Cortex of kidney (tissue), 1 donor: ENCODE measurements at places on chromosomes 2 and 18.

GRCh38 chr18:78423811-78424210 lies 555.8 kb upstream of the SALL3 start:
- no peak for DNase-seq

DNA sequence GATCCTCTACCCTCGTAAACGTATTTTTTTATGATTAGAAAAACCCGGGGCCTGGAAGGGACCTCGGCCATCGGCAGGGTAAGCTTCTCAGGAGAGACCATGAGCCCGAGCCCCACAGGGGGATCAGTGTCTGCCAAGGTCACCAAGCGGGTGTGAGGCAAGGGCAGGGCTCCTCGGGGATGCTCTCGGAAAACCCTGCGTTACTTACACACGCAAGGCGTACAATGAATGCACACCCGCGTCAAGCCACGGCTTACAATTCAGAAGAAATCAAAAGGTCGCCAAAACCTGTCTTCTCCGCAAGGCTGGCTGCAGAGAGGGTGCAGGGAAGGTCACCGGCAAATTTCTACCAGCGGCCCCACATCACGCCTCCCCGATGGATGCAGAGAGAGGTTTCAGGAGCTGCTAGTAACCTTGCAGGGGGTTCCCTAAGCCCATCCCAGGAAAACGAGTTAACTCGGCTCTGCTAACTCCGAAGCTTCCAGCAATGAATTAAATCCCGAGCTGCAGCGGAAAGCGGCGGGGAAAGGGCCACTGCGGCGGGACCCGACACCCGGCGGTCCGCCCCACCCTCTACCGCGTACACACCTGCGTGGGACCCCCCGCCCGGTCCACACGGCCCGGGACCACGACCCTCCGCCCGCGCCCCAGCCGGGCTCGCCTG lies 638 bp downstream of the ST3GAL5 start:
- no peak for DNase-seq

GRCh38 chr2:121469356-121469755 lies 61.3 kb upstream of the RNU4ATAC start:
- no peak for DNase-seq

GRCh38 chr2:65877331-65878010 lies 445.1 kb upstream of the SPRED2 start:
- no peak for DNase-seq

- DNase-seq: no peak
These were observed 195.7 kb upstream of the TMEFF2 start for GRCh38 chr2:192390401-192390800.

GRCh38 chr2:16656784-16657391 lies 8.7 kb downstream of the CYRIA start:
- no peak for DNase-seq

DNA sequence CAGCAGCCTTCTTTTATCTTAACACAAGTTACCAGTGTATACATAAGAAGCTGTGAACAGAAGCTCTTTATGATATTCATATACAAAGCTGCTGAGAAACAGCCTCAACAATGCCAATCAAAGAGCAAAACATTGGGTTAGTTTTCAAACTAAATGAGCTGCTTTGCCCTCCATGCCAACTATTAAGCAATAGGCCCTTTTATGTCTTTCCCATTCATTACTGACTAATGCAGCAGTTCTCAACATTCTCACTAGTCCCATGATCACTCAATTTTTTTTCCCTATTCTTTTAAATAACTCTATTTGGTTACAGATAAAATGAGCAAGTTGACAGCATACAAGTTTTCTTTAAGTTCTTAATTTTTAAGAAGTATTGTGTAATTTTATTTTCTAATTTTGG lies 57.9 kb upstream of the FRZB start:
- no peak for DNase-seq

- no peak for DNase-seq
These were observed 116.3 kb downstream of the SEPTIN10 start for GRCh38 chr2:109497463-109497862.

- DNase-seq: no peak
These were observed 1335.3 kb upstream of the CDH2 start for GRCh38 chr18:29512203-29512602.

DNA sequence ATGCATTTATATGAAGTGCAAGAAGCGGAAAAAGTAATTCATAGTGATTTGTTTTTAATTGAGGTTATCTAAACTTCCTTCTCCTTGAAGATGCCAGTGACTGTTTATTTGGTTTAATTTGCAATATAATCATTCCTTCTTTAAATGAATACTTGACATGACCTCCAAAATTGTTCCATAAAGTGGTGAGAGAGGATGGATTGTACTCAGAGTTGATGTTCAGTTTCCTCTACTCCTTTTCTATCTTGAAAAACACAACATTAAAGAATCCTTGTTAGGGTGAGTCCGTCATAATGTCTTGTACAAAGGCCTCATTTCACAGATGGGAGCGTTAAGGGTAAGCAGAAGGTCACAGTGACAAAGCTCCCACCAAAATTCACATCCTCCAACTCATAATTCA lies 756.1 kb upstream of the KLHL29 start:
- DNase-seq: no peak

- no peak for DNase-seq
These were observed 107.3 kb downstream of the PLCL1 start for GRCh38 chr2:197911667-197912066.

DNA sequence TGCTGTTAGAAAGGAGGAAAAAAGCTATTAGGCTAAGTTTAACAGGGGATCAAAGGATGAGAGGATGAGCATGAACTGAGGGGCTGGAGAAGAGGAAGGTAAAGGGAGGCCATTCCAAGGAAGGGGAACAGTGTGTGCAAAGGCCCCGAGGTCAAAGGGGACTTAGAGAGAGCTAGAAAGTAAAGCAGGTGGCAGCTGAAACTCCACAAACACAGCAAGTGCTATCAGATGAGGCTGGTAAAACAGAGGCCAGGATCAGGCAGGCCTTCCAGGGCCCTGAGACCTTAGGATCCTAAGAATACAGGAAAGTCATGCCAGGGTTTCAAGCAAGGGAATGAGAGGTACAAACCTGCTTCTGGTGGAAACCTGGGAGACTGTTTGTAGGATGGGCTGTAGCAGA lies 5.8 kb downstream of the HDAC4 start:
- DNase-seq: no peak

- no peak for DNase-seq
These were observed 2.3 kb upstream of the KIF1A start for GRCh38 chr2:240822280-240822847.

DNA sequence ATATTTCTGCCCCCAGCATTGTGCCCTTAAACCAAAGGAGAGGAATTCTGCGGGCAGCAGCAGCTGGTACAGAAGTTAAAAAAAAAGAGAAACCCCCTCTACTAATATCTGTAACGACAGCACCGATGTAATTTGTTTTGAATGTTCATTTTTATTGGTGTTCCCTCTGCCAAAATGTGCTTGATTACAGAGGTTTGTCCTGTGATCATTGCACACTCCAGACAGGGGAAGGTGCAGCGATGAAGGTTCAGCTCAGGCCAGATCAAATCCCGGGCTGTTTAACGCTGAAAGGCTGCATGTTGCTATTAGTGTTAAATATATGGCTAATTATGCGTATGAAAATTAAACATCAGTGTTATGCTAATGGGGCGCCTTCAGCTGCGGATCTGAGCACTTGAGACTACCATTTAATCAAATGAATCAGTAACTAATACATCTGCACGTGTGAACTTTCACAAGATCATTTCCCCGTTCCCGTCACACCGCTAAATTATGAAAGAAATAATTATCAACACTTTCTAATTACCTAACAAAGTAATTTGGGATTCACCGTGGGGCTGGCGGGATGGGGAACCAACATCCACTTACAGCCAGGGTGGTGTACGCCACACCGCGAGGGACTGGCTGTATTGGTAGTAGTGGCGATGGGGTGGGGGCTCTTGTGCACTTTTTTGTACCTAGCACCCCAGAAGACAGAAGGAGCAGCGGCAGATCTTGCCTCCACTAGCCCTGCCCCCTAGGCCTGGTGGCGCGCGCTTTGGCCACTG lies 1.5 kb upstream of the DLX1 start:
- DNase-seq: no peak

DNA sequence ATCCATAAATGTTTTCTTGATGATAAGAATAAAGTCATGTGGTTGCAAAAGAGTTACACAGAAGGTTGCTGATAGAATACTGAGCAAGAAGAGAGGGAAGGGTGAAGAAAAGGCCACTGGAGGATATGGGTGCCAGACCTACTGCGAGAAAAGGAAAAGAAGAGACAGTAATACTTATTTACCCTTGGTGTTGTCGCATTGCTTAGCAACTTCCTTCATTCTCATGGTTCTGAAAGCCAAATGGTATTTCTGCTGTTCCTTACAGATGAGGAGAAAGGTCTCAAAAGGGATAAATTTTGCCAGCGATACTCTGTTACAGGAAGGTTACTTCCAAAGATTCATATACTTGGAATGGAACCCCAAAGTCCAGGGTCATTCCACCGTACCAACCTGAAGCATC lies 62.5 kb downstream of the LHCGR start:
- no peak for DNase-seq

- no peak for DNase-seq
These were observed 7.0 kb downstream of the EFEMP1 start for GRCh38 chr2:55916473-55917049.

- no peak for DNase-seq
These were observed 658.2 kb downstream of the TDRD15 start for GRCh38 chr2:21781962-21782361.

DNA sequence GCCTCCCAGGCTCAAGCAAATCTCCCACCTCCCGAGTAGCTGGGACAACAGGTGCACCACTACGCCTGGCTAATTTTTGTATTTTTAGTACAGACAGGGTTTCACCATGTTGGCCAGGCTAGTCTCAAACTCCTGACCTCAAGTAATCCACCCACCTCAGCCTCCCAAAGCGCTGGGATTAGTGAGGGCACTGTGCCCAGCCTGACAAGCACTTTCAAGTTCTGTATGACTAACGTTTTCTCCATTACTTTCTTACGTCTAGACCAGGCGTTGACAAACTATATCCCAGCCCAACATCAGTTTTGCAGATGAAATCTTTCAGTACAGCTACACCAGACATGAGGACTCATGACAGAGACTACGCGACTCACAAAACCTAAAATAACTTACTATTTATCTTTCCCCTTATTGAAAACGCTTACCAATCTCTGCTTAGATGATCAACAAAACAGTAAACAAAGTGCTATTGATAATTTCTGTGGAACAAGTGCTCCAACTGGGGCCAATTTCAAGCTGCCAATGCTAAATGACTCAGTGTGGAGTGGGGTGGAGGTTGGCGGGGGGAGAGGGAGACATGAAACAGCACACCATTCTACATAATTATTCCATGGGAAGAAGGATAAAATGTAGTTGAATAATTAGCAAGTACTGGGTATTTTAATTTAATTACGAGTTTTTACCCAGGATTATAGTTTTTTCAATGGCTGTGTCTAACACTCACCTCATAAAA lies 59.1 kb downstream of the SAP130 start:
- DNase-seq: no peak

- DNase-seq: no peak
These were observed 102.3 kb upstream of the CD302 start for GRCh38 chr2:159900343-159900742.

DNA sequence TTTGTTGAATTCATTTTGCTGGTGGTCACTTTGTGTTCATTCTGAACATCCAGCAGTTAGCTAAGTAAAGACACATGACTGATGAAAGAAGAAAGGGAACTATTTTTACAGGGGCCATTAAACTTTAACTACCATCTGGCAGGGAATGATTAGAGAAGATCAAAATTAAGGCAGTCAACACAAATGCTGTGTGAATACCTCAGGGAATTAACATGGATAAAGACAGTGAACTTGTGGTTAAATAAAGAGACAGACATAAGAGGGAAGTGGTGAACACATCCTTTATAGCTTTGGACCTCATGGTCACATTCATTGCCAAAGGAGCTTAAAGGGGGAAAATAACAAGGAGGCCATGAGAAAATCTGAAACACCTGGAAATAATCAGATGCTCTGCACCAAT lies 52.6 kb upstream of the ATP5MC3 start:
- DNase-seq: no peak

GRCh38 chr2:181588546-181588945 lies 68.4 kb downstream of the CERKL start:
- DNase-seq: no peak

DNA sequence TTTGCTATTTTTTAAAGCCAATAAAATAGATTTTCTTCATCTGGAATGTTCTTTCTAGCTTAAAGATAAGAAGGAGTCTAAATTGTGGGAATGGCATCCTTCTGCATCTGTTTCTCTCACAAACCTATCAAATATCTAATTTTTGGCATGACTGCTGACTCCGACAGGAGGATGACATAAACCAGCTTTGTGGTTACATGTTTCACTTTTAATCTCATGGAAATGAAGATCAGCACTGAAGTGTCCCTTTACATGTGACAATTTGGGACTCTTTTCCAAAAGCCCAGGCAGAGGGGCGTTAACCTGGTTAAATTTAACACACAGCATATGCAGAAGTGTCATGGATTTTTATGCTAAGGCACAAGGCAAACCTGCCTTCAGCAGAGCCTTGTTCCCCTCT lies 694.7 kb downstream of the ARHGAP15 start:
- DNase-seq: no peak

DNA sequence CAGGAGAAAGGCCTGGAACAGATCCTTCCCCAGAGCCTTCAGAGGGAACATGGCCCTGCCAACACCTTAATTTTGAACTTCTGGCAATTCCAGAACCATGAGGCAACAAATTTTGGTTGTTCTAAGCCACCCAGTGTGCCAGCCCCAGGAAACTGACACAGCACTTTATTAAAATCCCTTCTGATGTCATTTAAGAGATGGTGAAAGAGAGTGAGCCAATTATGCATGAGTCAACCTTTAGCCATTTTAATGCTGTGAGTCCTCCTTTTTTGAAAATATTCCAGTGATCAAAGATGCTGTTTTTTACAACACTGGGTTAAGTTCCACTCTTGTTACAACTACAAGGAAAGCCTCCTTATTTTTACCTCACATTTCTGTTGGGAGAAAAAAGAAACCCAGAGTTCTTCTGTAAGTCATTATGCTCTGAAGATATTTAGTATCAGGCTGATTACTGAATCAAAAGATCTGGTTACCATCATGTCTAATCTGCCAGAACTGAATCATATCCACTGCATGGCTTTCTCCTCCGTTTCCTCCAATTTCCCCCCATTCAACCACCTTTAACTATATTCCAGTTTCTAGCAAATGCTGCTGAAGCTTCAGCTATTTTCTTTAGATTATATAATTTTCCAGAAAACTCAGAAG lies 235.4 kb downstream of the TXNL1 start:
- no peak for DNase-seq

- DNase-seq: no peak
These were observed 6.3 kb upstream of the COLEC12 start for GRCh38 chr18:506801-507200.

GRCh38 chr2:1685957-1686783 lies 58.1 kb downstream of the PXDN start:
- DNase-seq: no peak
